ENCODE measurements at places on chromosomes 2 and 18.

DNA sequence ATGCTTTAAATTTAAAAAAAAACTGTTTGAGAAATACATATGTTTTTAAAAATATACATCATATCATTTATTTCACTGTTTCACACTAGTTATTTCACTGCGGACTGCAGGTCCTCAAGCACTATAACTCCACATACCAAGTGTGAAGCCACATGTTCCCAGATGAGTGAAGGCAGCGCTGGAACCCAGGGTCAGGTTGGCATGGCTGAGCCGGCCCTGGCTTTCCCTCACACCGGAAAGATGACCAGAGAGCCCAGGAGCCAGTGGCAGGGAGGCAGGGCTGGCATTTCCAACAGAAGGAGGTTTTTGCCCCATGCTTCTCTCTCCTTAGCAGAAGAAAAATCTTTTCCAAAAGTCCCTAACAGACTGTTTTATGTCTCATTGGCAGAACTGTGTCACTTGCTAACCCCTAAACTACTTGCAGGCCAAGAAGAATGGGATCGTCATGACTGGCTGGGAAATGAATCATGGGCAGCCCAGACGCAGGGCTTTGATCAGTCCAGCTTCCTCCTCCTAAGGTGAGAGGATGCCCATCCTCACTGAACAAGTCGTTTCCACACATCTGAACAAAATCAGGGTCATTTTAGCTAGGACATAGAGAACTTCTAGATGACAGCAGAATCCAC is 287.6 kb upstream of the HNRNPA3 start:
- DNase-seq = no peak

GRCh38 chr2:205405194-205405593 is 277.1 kb upstream of the NRP2 start:
- no peak for DNase-seq

DNA sequence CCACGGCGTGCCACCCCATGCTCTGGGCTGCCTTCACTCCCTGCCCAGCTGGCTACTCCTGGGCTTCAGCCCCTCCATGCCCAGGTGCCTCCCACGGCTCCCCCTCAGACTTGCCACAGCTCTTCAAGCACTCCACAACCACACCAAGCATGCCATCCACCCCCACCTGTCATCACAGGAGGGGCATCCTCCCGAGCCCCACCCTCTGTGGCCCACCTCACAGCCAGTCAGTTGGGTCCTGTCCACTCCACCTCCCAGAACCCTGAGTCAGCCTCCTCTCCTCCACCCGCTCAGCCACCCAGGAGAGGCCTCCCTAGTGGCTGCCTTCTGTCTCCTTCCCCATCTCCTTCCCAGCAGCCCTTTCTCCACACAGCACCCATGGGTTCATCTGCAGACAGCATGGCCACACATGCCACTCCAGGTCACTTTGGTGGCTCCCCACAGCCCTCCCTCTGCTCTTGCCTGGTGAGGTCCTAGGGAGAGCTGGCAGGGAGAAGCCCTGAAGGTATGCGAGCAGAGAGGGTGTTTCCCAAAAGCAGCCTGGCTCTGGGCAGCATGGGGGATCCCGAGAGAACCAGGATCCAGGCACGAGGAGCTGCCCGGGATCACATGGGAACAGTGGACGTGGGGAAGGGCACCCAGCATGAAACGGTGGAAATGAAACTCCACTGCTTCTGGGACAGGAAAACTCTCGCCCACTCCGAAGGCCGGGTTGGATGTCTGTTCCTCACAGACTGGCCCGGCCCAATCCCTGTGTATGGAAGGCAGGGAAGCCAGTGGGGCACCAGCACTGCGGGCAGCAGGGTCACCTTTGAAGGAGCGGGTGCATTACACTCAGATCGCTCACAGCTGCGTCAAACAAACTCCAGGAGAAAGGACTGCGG is 2.7 kb downstream of the LIMS2 start:
- no peak for DNase-seq

DNA sequence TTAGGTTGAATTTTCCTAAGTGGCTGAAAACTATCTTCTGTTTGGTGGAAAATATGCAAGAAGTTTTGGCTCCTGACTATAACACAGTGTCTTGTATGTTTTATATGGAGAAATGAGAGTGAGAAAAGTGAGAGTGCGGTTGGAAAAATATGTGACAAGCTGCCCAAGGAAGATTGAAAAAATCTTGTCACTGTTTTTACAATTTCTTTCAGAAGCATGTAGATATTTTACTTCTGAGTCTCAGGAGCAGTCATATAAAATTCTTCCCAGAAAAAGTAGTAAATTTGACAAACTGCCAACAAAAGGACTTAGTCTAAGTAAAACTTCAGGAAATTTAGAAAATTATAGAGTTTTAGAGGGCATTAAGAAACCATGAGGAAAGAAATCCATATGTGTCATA is 19.4 kb upstream of the RMND5A start:
- DNase-seq = no peak

Measured in NCI-H2081 treated with DMSO at 0.1 percent for 48 hours (cell line).